ENCODE measurements at places on chromosomes 12 and 14.
A peak's percentile ranks its signal among the peaks of the same experiment; 100 is the strongest.

- DNase-seq, result no peak
These were observed 58.6 kb downstream of the ZFC3H1 start for GRCh38 chr12:71605039-71605438.

GRCh38 chr12:22692964-22693555 is 68.1 kb downstream of the ETNK1 start:
- no peak for DNase-seq

DNA sequence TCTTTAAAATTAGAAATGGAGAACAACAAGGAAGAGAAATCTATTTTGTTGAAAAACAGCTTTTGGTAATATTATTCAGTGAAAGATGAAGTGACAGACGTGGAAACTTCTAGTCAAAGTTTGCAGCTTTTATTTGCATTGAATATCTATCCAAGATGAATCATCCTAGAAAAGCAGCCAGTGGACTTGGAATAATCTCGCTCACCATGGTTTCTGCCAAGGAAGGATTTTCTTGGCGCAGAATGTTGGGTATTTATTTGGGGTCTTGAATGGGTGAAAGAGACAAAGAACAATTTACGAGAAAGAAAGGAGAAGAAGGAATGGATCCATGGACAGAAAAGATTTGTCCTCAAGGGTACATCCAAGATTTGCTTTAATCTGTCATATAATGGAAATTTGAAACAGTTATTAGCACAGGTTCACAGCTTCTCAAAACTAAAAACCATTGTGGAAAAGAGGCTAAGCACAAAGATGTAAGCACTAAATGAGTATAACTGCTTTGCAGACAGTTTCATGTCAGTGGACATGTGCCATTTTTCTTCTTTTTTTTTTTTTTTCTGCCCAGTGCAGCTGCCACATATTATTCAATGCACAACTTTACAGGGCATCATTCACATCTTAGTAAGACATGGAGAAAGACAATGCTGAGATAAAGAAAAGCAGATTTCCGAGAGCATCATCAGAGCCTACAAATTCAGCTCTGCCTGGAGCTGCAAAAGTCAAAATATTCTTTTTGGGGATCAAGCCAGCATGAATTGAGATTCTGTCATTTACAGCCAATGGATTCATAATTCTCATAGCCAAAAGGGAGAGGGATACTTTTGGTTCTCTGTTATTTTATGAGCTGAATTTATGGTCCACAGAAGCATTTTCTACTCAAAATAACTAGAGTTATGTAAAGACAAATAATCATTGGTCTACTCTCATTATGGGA is 333.7 kb downstream of the DAD1 start:
- DNase-seq, result no peak

DNA sequence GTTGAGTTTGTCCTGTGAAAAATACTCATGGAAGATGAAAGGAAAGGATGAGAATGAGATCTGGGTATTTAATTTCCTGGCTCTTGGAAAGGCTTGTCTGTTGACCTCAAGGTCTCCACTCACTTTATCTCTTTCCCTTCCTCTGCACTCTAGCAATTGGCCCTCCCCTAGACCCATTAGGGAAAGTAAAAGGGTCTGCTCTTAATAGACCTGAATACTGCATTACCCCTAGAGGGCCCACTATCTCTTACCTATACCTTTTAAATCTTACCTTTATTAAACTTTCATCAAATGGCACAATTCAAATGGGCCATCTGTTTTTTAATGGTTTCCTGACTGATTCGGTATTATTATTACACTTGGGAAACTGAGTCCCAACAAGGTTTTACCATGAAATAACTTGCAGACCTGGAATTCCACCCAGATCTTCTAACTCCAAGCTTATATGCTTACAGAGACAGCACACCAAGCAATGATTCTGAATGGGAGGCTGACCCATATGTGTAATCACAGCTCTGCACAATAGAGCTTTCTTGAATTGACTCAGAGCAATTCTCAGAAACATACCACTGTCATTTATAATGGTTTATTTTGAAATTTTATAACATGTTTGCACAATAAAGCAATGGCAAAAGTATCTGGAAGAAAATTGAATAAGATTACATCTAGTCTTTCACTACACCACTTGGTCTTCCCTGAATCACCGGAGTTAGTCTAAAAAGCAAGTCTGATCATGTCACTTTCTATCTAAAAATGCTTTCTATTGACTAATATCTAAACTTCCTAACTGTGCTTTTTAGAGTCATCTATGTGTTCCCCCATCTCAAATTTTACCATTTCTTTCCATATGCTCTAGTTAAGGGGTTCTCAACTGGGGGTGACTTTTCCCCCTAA is 618.5 kb downstream of the NRXN3 start:
- DNase-seq, result no peak

DNA sequence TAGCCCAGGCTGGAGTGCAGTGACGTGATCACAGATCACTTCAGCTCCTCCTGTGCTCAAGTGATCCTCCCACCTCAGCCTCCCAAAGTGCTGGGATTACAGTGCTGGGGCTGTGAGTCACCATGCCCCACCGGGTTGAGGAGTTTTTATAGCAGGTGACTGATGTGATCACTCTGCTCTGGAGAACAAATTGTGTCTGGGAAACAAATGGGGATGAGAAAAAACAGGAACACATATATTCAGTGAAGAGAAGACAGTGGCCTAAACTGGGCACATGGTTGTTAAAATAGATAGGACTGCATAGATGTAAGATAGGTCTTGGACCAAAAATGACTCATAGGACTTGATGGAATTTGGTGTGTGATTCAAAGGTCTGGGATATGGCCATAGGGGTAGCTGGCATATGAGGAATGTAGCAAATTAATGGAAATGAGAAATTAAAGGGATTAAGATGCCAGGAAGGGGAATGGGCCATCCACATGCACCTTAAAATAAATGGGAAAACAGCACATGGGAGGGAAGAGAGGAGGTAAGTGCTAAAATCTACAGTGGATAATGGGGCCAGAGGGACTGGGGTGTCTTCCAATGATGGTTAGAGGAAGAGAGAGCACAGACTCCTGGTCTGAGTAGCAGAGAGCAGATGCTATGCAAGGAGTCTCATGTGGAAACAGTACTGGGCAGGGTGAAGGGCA is 11.2 kb downstream of the BCAT1 start:
- DNase-seq, result peak; percentile 29

GRCh38 chr14:101506211-101506925 is 54.9 kb upstream of the DIO3 start:
- DNase-seq, result no peak

DNA sequence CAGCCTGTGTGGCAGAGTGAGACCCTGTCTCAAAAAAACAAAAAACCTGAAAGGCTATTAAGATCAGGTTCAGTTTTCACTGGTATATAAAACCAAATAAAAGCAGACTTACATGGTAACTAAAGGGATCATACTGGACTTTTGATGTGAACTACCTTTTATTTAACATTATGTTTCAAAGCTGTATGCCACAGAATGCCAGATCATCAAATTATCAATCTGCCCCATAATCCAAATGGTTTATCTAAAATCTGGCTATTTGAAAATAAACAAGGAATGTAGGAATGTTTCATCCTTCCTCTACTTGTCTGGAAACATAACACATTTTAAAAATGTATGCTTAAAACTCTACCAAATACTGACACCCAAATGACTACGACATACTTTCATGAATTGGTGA is 14.2 kb downstream of the NID2 start:
- DNase-seq, result no peak

- DNase-seq, result no peak
These were observed 36.6 kb downstream of the RCOR1 start for GRCh38 chr14:102629011-102629444.

DNA sequence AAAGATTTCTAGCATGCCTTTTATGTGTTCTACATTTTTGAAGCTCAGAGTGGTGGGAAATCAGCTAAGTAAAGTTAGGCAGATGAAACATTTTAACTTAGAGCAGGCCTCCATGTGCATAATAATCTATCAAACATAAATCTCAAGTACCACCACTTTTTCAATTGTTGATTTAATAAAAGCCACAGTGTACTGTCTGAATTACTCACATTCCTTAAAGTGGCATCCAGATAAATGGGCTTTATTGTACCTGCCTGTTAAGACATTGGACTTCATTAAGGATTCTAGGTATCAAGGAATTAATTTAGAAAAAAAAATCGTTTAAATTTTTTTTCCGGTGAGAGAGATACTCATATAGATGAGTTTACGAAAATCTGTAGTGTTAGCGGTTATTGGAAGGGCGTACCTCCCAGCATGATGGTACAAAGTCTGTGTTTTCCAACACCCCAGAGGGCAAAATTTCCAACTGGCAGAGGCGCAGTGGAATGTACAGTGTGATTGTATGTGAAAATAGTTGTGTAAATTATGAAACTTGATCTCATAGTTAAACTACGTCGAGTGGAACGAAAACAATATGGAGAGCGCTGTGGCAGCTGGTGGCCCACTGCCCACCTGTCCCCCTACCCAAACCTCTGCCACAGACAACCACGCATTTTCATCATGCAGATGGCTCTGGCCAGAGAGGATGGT is 25.0 kb downstream of the ELK3 start:
- DNase-seq, result no peak

GRCh38 chr12:100199023-100199346 is 1.6 kb upstream of the ACTR6 start:
- no peak for DNase-seq

DNA sequence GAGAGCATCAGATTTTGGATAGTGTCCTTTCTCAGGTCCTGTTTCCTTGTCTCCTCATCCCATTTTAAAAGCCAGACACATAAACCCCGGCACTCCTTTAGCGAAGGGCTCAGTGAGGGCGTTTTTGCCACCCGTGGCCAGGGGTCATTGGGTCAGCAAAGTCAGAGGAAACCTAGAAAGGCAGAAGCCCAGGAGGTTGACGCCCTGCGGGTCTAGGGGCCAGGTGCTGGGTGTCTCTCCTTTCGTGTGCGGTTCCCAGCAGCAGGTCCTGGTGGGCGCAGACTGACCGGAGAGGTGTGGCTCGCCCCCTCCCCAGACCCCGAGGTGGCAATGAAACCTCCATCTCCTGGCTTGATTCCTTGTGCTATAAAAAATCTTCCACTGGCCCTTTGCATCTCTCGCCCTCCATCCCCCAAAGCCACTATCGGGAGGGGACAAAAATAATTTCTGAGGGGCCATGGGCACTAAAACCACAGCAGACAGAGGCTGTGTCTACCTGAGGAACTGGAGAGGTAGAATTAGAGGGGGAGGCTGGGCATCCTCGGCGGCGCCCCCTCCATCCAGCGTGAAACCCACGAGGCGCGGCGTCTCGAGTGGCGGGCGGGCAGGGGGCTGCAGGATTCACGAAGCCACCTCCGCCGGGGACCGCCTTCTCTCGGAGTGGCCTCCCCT is 858 bp upstream of the FRMD6 start:
- DNase-seq, result peak; percentile 58

- no peak for DNase-seq
These were observed 1.0 kb upstream of the CAMKK2 start for GRCh38 chr12:121297435-121297991.

- DNase-seq, result peak; percentile 59
These were observed 53.7 kb downstream of the FBXL14 start for GRCh38 chr12:1540690-1541089.

DNA sequence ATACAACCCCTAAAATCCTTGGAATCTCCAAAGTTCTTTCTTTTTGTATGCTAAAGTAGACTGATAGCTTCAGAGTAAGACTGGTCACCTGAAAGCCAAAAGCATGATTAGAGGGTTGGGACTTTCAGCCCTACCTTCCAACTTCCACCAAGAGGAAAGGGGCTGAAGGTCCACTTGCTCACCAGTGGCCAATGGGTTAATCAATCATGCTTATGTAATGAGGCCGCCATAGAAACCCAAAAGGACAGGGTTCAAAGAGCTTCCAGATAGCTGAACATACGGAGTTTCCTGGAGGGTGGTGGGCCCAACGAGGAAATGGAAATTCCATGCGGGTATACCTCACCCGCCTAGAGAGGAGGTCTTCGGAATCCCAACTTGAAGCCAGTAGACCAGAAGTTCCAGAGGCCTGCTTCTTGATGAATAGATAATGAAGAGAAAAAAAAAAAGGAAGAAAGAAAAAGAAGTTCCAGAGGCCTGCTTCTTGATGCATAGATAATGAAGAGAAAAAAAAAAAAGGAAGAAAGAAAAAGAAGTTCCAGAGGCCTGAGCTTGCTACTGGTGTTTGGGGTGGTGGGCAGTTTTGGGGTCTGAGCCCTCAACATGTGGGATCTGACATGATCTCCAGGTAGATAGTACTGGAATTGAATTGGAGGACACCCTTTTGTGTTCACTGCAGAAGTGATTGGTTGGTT is 11.2 kb upstream of the BTG1 start:
- no peak for DNase-seq

- no peak for DNase-seq
These were observed 2.1 kb downstream of the TARBP2 start for GRCh38 chr12:53502983-53503728.

GRCh38 chr14:90300611-90301047 is 31.1 kb downstream of the NRDE2 start:
- DNase-seq, result no peak

- peak; percentile 72 for DNase-seq
These were observed 21.0 kb upstream of the SNX6 start for GRCh38 chr14:34650786-34651584.

DNA sequence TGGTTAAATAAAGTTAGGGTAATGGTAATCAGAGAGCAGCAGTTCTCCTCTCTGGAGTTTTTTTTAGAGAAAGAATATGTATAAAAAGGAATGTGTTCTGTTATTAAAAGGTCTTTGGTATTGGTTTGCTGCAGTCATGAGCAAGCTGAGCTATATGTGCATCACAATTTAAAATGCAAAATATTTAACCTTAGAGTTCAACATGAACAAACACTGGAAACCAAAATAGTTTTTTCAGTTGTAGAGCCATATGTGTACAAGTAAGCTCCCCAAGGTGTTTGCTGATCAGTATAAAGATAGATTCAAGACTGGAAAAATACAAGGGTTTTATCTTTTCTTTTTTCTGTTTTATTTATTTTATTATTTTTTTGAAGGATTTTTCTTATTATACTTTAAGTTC is 245.0 kb downstream of the NUBPL start:
- DNase-seq, result no peak

All from MG63 (cell line).